ENCODE measurements at places on chromosomes 11 and 22.

GRCh38 chr11:48172818-48173609, 43.6 kb upstream of the OR4B1 start:
- DNase-seq: peak; percentile 15

DNA sequence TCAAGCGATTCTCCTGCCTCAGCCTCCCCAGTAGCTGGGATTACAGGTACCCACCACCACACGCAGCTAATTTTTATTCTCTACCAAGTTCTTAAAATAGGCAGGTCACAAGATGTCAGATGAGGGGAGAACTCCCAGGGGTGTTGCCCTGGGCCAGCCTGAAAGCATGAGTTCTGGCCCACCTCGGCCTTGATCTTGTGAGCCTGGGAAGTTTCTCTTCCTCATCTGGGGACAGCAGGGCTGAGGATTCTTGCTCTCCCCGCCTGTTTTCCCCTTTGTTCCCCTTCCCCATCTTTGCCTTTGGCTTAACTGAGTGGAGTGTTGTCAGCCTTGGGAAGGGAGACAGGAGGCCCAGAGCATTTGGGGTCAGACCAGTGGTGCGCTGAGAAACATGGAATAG, 3.5 kb downstream of the PDXP start:
- DNase-seq: no peak

DNA sequence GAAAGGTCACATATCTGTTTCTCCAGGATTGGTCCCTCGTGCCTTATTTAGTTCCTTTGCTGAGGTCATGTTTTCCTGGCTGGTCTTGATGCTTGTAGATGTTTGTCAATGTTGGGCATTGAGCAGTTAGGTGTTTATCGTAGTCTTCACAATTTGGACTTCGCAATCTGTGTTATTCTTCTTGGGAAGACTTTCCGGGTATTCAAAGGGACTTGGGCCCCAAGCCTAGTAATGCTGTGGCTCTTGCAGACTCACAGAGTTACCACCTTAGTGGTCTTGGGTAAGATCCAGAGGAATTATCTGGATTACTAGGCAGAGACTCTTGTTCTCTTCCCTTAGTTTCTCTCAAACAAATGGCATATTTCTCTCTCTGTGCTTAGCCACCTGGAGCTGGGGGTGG, 223.5 kb downstream of the GRIK4 start:
- DNase-seq: no peak

DNA sequence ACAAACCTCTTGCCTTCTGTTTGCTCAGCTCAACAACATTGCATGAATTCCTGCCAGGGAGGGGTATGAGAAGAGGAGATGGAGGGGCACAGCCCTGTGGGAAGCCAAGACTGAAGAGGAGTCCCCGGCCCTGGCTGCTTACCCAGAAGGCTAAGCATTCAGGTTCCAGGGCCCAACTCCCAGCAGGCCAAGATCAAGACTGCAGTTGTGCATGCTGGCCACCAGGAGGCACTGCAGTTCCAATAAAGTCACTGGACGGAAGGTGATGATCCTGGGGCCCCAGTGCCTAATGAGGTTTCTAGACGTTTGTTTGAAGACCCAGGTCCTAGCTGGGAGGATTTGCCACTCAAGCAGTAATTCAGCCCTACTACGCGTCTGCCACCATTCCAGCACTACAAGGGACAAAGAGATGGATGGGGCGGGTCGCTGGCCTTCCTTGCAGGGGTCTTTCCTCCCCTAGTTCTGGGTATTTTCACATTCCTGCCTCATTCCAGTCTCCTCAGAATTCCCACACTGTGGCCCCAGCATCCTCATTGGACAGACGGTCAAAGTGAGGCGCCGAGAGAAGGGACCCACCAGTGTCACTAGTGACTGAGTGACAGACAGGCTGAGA, 23.6 kb downstream of the ALX4 start:
- DNase-seq: peak; percentile 41

DNA sequence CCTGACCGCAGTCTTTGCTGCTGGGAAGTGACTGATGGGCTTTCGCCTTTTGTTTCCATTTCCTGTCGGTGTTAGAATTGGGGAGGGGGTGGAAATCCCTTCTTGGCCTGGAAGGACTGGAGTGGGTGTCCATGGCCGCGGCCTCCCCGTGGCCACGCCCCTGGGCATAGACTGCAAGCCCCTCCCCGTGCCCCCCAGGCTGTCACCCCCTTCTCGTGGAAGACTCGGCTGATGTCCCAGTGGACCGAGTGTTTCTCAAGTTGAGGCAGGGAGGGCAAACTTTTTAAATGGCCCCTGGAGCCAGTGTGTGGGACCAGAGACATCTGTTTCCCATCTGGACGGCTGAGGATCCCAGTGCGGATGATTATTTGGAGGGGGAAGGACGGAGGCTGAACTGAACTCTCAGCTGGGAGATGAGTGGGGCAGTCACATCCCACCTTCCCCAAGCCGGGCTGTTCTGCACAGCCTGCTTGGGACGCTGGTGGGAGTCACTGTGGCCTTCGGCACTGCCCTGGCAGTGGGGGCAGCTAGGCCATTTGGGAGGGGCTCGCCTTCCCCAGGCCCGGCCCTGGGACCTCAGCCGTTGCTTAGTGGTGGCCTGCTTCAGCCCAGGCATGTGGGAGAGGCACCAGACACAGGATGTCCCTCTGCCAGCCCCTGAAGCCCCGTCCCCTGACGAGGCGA, 1.6 kb downstream of the CD81 start:
- no peak for DNase-seq

DNA sequence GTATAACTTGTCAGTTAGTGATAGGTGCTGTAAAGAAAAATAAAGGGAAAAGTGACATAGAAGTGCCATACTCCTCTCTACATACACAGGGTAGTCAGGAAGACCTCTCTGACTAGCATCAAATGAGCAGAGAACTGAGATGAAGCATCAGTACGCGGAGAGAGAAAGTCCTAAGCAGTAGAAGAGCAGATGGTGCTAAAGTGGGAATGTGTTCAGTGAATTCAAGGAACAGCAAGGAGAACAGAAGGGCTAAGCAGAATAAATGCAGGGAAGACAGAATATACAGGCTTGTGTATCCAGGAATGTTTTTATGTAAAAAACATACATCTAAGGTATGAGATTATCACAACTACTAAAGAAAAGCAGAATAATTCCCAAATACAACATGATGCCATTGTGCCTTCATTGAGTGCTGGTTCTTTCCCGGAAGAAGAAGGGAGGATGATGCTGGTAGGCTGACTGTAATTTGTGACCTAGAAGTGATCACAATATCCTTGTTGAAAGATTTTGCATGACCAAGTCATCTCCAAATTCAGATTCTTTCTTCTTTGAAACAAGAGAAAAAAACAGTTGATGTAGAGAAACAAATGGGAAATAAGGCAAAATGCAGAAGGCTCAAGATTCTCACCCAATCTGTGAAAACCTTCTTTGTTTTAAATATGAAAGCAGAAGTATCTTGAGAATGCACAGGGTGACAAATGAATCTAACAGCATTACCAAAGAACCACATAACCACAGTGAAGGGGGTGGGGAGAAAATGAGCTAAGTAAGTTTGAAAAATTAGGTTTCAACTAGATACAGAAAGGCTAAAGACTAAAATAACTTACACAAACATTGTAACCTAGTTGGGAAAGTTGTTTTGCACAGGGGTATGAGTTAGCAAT, 20.5 kb downstream of the MRE11 start:
- no peak for DNase-seq
